NCI-H226 (cell line): ENCODE measurements at places on chromosomes 6 and 20.

GRCh38 chr6:148272597-148272996 is 70.0 kb upstream of the SASH1 start:
- no peak for DNase-seq

- DNase-seq: no peak
Measured at GRCh38 chr6:34484899-34485298, 19.0 kb downstream of the PACSIN1 start.

GRCh38 chr6:15239616-15240364 is 6.1 kb upstream of the JARID2 start:
- no peak for DNase-seq

DNA sequence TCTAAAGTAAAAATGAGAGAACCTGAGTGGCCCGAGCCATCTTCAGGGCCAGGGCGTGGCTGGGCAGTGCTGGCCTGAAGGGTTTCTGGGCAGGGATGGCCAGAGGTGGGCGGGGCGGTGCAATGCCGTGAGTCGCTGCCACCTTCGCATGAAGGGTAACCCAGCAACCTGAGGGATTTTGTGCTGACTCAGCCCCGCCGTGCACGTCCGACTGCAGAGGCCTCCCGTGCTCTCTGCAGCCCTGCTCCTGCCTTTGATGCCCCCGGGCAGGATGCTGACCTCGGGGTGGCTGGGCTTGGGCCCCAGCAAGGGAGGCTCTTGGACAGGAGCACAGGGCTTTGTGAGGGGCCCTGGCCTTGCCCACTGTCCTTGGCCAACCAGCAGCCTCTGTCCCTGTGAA is 81.7 kb upstream of the GATA5 start:
- DNase-seq: peak; percentile 55

- no peak for DNase-seq
Measured at GRCh38 chr6:139473731-139474130, 99.3 kb upstream of the CITED2 start.
